ENCODE measurements at places on chromosomes 12 and 14.
A peak's percentile ranks its signal among the peaks of the same experiment; 100 is the strongest.

- DNase-seq: no peak
Measured at GRCh38 chr12:31407562-31407961, 81.6 kb upstream of the SINHCAF start.

DNA sequence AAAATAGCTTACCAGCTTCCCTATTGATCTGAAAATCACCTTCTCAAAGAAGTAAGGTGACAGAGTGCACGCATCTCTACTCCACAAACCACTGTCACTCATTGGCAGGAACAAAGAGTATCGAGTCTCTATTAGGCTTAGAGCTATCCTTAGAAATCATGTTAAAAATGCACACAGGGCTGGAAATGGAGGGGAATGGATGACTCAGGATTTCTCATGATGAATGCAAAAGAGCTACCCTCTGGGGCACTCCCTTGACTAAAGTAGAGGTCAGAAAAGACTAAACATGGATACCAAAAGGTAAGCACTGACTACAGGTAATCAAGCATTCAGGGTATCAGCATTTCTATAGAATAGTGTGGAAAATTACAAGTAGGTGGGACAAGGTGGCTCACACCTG lies 96.1 kb upstream of the ANO4 start:
- DNase-seq: no peak

DNA sequence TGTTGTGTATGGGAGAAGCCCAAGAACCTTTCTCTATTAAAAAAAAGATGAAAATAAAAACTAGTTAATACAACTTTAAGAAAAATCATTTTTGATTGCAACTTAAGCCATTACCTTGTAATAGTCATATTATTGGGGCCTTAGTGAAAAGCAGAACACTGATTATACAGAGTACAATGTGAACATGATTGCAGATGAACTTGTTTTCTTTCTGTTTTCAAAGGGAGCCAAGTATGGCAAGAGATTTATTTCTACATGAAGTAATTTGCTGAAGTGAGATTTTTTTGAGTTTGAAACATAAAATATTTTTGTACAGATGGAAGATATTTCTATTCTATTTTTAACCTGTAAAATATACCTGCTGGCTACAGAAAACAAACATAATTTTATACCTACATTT lies 104.9 kb downstream of the GPR135 start:
- DNase-seq: no peak

DNA sequence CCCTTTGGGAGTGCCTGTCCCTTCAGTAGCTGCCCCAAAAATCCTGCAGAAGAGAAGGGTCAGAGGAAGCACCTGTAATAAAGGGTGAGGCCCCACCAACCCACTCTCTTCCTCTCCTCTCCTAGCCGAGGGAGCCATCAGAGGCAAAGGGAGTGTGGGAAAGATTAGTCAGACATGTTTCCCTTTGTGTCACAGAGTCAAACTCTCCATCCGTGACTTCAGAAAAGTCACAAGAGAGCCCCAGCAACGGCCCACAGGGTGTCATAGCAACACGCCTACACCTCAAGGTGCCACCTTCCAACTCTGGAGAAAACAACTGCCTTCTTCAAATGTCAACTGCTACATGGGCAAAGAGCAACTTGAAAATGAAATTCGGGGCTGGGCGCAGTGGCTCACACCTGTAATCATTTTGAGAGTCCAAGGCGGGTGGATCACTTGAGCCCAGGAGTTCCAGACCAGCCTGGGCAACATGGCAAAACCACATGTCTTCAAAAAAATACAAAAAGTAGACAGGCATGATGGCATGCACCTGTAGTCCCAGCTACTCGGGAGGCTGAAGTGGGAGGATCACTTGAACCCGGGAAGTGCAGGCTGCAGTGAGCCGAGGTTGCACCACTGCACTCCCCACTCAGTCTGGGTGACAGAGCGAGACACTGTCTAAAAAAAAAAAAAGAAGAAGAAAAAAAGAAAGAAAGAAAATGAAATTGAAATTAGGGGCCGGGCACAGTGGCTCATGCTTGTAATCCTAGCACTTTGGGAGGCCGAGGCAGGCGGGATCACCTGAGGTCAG lies 17.7 kb upstream of the CD27 start:
- no peak for DNase-seq

DNA sequence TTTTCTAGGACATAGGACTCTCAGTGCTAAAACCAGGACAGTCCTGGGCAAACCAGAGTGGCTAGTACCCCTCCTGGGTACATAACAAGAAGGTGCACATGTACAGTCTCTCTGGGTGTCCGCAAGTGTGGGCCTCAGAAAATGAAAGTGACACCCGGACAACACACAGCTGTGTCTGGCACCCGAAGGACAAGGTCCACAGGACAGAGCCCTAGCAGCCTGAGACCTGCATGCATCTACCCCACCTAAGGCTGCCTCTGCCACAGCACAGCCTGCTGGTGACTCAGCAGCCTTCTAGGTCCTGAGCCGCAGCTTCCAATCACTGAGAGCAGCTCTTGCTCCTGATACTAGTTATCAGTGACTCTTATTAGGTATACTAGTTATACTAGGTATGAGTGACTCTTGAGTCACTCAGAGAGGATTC lies 784.1 kb upstream of the TBX3 start:
- no peak for DNase-seq

GRCh38 chr14:54411371-54411770 lies 14.6 kb downstream of the CDKN3 start:
- DNase-seq: no peak

DNA sequence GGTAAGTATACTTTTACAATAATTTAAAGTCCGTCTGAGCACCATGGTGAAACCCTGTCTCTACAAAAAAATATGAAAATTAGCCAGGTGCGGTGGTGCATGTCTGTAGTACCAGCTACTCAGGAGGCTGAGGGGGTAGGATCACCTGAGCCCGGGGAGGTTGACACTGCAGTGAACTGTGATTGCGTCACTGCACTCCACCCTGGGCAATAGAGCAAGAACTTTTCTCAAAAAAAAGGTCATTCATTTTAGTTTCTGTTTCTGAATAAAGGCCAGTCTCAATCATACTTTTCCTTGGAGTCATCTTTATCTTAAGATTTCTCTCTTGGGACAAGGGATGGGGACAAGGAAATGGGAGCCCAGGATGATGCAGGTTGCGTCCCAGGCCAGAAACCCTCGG lies 12.9 kb downstream of the ANKRD13A start:
- peak; percentile 3 for DNase-seq

- DNase-seq: no peak
Measured at GRCh38 chr14:77225254-77225653, 43.7 kb downstream of the TMEM63C start.

DNA sequence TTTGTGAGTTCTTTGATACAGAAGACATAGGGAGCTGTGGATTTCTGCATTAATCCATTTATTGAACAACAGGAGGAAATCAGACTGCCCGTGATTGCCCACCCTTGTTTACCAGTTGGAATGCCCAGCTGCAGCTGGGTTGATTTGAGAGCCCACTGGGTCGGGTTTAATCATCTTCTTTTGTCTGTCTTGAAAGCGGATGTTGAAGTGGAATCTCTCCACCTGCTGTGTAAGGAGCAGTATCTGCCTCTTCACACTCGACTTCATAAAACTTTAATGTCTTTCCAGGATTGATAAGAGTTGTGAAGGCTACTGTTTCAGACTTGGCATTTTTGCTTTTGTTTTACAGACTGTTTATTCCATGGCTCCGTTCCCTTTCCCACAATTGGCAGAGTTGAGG lies 39.9 kb downstream of the TBC1D30 start:
- DNase-seq: no peak

DNA sequence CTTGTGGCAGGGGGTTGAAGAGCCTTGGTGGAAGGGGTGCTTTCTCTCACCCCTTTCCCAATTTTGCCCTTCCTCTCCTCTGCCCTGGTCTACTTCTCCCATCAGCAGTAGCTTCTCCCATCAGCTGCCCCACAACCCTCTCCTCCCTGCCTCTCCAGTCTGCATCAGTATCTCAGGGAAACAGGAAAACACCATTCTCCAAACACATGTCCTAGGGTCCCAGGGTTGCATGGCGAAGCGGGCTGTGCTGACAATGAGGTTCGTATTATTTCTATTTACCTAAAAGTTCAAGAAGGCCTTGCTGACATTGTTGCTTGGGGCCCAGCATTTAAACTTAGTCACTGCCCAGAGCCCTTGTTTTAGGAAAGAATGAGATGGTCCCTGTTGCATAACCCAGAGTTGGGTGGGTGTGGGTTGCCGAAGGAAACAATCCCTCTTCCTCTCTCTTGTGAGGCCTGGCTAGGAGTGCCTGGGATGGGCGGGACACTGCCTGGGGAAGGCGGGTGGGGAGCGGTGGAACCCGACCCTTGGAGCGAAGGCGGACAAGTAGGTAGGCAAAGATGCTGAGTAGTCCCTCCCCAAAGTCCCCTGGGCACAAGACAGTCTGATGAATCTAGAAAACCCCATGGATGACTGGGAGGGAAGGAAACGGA lies 1.3 kb upstream of the IGFBP6 start:
- DNase-seq: no peak

DNA sequence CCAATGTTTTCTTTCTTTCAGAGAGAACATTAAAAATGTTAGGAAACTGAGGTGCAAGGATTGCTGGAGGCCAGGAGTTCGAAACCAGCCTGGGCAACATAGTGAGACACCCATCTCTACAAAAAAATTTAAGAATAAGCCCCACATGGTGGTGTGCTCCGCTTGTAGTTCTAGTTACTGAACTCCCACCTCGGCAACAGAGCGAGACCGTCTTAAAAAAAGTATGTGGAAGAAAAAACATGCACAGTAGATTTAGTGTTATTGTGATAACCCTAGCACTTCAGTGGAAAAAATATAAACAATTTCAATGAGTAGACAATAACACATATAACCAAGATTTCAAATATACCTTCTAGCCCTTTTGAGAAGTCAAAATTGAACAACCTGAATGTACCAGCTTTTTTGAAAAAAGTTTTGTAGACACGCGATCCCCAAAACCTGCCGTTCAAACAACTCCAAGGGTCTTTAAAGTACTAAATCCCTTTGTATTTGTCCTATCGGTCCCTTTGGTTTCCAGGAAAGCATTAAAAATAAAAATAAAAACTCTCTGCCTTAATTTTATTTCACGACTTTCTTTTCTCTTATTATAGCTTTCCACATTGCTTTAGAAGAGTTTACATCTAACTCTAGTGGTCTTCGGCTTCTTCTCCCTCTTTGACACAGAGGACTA lies 1.0 kb upstream of the ANO6 start:
- no peak for DNase-seq

- DNase-seq: no peak
Measured at GRCh38 chr12:131818821-131819585, 9.2 kb upstream of the MMP17 start.

DNA sequence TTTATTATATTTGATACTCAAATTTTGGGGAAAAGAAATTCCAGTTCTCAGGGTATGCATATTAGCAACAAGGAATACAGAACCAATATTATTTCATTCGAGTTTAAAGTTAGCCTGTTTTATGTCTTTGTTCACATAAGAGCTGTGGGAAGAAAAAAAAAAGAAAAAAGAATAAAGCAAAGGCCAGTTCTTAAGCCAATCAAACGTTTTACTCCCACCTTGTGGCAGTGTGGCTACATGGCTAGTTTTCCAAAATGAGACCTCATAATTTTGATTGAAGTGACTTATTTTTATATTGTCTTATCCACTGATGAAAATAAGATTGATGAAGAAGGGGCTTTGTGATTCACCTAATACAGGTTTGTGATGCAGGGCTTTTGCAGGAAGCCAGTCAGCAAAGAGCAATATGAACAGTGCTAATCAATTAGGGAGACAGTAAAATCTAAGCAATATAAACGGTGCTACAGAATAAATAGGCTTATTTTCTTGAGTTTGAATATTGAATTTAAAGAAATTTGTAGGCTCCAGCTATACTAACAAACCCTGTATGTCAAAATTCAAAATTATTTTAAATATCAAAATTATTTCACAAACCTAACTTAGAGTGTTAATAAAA lies 624.1 kb upstream of the FOXG1 start:
- DNase-seq: no peak

DNA sequence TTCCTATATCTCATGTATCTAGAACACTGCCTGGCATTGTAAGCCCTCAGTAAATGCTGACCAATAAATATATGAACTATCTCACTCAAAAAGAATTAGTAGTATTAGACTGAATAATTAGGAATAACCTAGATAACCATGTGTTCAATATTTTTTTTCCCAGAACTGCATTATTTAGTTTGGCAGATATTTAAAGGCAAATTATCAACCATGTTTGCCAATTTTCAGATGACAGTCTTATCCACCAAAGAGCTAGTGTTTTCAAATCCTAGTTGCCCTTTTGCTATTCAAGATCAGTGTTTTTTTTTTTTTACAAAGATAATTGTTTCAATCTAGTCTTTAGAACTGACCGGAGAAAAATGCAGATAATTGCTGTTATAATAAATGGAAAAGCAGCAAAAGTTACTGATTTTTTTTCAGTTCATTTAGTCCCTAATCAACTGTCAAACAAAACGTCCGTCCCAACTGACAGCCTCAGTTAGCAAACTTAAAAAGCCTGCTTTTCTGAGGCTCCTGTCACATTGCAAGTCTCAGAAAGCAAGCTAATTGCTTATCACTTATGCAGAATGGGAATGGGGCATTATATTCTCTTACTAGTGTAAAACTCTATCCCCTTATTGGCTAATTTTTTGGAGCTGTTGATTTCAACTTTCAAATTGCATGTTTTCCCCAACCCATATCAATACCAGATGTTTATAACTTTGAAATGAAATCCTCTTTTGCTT lies 203.2 kb downstream of the PAWR start:
- no peak for DNase-seq

- DNase-seq: no peak
Measured at GRCh38 chr12:129335773-129336172, 482.5 kb downstream of the GLT1D1 start.

- DNase-seq: no peak
Measured at GRCh38 chr12:43551971-43552559, at the start of gene ADAMTS20. Gene ADAMTS20, minus strand, starts transcription at chr12:43552203. Its CDS starts 282 bp downstream, at chr12:43551921.

GRCh38 chr12:77239617-77240016 lies 174.2 kb upstream of the E2F7 start:
- no peak for DNase-seq

DNA sequence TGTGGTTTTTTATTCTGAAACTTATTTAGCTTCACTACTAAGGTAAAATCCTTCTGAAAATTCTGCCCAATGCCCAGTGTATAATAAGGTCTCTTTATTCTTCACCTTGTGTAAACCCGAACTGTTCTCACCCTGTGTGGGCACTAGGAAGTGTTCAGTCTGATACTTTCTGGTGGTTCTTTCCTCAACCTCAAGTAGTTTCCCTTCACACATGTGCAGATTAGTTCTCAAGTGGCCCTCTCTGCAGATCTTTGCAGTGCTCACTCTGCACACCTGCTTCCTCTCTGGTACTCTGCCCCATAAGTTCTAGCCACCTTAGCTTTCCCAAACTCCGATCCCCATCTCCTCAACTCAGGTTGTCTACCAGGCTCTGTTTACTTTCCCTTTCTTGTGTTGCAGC lies 61.6 kb downstream of the RAD51B start:
- DNase-seq: peak; percentile 5

GRCh38 chr12:108523365-108523764 lies 8.3 kb downstream of the FICD start:
- DNase-seq: no peak

GRCh38 chr12:2641761-2642160 lies 153.0 kb upstream of the FKBP4 start:
- no peak for DNase-seq

- no peak for DNase-seq
Measured at GRCh38 chr12:129675947-129676346, 227.9 kb downstream of the TMEM132D start.

- DNase-seq: no peak
Measured at GRCh38 chr12:124448955-124449622, 118.3 kb downstream of the NCOR2 start.

GRCh38 chr12:128970110-128970509 lies 116.8 kb downstream of the GLT1D1 start:
- DNase-seq: no peak

Measured in NCI-H510A (cell line).